ENCODE measurements at places on chromosomes 2 and 18.
A peak's percentile ranks its signal among the peaks of the same experiment; 100 is the strongest.

DNA sequence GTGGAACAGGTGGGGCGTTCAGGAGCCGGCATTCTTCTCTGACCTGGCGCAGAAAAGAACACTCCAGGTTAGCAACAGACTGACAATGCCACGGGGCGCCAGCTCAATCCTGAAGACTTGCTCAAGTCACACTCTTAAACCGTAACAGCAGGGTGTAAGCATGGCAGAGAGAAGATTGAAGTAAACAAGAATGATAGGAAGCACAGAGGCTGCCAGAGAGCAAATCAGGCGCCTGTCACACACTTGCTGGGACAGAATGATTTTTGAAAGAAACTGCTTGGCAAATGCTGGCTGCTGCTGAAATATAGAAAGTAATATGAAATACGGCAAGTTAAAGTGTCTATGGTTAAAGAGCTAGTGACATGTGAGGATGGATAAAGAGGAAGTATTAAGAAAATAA is 80.5 kb downstream of the MEP1B start:
- no peak for DNase-seq

GRCh38 chr2:64210816-64211215 is 66.6 kb upstream of the PELI1 start:
- DNase-seq, result no peak

- DNase-seq, result no peak
These were observed 85.0 kb downstream of the TTC27 start for GRCh38 chr2:32712870-32713269.

DNA sequence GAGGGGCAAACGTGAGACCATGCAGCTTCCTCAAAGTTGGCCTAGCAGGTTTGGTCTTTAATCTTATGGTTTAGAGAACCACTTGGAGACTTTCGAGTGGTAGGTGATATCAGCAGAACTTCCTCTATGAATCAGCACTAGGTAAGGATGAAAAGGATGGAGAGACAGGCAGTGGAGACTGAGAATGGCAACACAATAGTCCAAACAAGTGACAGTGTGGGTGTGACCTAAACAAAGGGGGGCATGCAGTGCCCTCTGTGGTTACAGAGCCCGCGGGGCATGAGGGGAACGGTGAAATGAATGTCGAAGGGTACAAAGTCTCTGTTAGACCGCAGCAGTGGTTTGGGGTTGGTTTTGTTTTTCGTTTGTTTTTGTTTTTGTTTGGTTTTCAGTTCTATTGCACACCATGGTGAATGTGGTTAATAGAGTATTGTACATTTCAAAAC is 143.9 kb downstream of the L3MBTL4 start:
- no peak for DNase-seq

- no peak for DNase-seq
These were observed 27.9 kb downstream of the GPC1 start for GRCh38 chr2:240463274-240463865.

DNA sequence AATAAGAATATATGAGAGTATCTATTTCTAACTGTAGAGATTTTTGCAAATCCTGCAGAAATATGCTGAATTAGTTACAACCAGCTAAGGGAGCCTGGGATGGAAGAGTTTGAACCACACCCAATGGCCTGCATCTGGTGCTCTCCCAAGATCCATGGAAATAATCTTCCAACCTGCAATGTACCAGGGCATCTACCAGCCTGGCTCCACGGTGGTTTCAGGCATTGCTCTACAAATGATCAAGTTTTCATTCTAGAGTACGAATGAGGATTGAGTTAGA is 61.4 kb upstream of the IL1R1 start:
- DNase-seq, result no peak

GRCh38 chr2:214934006-214934405 is 124.5 kb upstream of the BARD1 start:
- no peak for DNase-seq

DNA sequence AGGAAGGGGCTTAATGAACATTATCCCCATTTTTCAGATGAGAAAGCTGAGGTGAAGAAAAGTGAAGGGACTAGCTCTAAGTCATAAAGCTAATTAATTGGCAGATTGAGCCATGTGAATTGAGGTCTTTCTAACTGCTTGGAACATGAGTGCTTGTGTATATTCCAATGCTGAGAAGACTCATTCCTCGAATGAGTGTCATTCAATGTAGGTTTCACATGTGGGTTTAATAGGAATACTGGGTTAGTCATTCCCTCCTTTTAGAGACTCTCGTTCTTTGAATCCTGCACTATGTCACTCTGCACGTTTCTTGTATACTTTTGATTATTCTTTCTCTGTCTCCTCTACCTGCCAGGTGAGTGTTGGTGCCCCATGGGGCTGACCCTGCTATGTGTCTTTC is 218.2 kb downstream of the HRH4 start:
- DNase-seq, result no peak

GRCh38 chr2:71609441-71609840 is 156.1 kb downstream of the DYSF start:
- DNase-seq, result no peak

GRCh38 chr2:25090801-25091200 is 48.9 kb downstream of the EFR3B start:
- DNase-seq, result no peak

DNA sequence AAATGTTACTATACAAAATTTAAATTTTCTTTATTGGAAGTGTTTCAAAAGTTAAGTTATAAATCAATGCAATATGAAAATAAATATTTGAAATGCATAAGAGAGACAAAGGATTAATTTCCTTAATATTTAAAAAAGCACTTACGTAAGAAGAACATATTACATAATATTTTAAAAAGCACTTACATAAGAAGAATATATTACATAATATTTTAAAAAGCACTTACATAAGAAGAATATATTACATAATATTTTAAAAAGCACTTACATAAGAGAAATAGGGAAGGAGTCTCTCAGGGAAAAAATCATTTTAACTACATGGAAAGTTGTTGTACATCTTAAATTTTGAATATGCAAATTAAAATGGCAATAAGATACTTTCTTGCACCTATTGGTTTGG is 17.4 kb upstream of the B4GALT6 start:
- no peak for DNase-seq

DNA sequence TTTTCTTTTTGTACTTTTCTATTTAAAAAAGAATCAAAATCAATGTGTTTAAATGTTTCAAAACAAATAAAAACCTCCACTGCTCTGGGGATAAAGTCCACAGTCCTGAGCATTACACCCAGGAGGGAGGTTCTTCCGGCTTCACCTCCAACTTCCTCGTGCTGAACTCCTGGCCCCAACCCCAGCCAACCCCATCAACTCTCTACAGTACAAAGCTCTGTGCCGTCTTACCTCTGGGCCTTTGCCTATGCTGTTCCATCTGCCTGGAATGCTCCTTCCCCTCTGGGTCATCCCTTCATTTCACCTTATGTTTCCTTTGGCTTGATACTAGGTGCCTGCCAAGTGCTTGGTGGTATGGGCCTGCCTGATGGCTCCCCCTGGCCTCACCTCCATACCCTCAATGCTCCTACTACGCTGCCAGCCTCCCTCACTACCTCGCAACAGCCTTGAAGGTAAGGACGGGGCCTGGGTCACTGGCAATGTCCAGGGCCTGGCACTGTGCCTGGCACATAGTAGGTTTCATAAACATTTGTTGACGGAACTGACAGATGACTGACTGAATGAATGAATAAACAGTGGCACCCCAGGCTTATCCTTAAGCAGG is 28.8 kb downstream of the SDC1 start:
- DNase-seq, result no peak

DNA sequence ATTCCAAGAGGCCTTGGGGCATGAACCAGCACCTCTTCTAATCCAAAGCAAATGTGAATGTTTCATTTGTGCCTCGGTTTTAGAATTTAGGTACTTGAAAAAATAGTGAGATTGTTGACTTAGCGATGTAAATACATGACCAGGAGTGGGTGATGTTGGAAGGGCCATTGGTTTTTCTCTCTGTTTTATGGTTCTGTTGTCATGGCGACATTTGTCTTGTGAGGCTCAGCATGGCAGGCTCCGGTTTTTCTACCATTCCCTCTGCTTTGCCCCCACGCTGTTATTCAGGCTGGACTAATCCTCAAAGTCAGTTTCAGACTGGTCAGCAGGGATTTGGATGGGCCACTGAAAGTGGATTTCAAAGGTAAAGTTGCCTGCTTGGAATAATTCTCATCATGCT is 255.4 kb downstream of the ALPK2 start:
- no peak for DNase-seq

- no peak for DNase-seq
These were observed 203.1 kb downstream of the RAB3GAP1 start for GRCh38 chr2:135255208-135255607.

DNA sequence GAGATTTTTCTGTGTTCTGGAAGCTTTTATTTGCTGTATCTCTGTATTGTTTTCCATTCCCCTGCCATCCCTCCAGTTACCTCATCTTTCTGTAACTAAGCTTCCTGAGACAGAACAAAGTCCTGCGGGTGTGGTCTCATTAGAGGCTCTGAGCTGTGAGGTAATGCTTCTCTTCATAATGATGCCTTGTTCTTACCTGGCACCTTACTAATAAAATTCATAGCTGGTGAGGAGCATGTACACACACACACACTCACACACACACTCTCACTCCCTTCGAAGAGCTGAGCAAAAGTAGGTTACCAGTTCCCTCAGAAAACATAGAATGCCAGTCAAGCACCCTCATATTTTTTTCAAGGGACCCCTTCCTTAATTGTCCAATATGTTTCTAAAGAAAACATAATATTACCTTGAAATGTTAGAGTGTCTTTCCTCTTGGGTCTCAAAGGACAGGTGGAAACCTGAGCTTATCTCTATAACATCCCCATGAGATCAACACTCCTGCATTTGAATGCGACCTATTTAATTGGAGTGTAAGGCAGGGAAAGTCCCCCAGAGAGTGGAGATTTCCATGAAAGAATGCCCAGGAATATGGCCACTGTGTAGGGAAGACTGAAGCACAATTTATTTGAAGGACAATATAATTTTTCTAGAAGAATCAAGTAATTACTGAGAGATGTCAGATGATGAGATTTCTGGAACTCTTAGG is 161.6 kb upstream of the NCK2 start:
- no peak for DNase-seq

- no peak for DNase-seq
These were observed 2.5 kb upstream of the ADRA2B start for GRCh38 chr2:96118698-96119388.

DNA sequence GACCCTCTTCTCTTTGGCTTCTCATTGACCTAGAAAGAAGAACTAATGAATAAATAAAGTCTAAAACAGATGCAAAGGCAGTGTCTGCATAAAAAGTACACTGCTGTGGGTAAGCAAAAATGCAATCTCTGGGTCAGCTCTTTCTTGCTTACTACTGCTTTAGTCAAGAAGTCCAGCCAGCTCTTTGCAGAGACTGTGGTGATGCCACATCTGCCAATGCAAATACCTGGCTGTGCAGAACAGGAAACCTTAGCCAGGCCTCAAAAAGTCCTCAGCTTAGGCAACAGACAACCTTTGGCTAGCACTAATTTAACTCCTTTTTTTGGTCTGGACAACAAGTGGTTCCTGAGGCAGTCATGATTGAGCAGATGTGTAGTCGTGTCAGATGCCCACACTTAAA is 73.6 kb upstream of the RND3 start:
- DNase-seq, result no peak

GRCh38 chr2:174750923-174751441 is 13.3 kb downstream of the CHRNA1 start:
- no peak for DNase-seq

DNA sequence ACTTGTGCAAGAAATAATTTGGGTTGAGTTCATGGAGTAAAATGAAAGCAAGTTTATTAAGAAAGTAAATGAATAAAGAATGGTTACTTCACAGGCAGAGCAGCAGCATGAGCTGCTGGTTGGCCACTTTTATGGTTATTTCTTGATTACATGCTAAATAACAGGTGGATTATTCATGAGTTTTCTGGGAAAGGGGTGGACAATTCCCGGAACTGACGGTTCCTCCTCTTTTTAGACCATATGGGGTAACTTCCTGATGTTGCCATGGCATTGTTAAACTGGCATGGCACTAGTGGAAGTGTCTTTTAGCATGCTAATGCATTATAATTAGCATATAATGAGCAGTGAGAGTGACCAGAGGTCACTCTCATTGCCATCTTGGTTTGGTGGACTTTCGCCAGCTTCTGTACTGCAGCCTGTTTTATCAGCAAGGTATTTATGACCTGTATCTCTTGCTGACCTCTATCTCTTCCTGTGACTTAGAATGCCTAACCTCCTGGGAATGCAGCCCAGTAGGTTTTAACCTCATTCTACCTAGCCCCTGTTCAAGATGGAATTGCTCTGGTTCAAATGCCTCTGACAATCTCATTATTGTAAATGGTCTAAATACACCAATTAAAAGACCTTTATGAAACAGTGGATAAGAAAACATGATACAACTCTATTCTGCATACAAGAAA is 114.1 kb upstream of the FIGN start:
- DNase-seq, result no peak

- no peak for DNase-seq
These were observed 99.6 kb downstream of the TMEM247 start for GRCh38 chr2:46578961-46579360.

GRCh38 chr2:10140841-10141610 is 18.5 kb downstream of the RRM2 start:
- no peak for DNase-seq

GRCh38 chr2:26422947-26423629 is 21.4 kb downstream of the DRC1 start:
- no peak for DNase-seq

DNA sequence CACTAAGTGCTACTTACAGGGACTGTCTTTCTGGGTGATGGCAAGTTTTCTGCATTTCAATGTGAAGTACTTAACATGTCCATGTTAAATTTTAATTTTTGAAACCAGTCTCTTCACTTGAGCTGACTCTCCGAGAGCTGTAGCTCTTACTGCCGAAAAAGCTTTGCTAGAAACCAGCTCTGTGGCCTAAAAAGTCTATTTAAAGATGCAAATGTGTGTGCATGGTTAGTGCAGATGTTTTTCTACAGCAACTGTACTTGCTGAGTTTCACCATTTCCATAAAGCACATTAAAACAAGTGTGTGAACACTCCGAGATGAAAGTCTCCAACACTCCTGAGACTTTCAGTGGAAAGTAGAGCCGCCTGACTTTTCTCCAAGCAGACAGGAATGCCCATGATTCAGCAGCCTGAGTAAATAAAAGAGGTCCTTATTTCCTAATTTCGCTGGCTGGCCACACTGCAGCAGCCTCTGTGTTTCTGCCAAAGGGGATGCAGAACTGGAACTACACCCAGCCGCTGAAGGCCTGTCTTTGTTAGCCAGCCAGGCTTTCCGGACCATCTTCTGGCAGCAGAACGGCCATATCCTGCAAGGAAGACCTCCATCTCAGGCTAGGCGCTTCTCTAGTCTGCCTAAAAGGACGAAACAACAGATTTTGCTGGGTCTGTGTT is 121.2 kb downstream of the ZNF521 start:
- DNase-seq, result peak; percentile 78

- no peak for DNase-seq
These were observed 48.0 kb downstream of the CDC42EP3 start for GRCh38 chr2:37623406-37623805.

GRCh38 chr2:207711750-207712530 is 500 bp downstream of the CCNYL1 start:
- DNase-seq, result no peak

DNA sequence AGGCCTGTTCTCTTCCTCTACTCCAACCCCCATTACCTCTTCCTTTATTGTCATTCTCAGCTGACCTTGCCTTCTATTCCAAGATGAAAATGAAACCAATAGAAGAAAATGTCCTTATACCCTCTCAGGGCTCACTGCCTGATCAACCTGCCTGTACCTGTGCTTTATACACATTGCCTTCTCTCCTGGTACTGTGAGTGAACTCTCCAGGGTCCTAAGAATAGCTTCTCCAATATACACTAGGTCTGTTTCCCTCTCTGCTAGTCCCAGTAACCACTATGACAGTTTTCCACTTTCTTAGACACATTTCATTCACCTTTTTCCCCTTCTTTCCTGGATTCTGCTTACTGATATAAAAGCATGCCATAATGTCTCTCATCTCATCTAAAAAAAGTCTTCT is 85.7 kb downstream of the FSHR start:
- DNase-seq, result no peak
